Stimulated activated CD4-positive, alpha-beta T cell treated with anti-CD3 and anti-CD28 coated beads, Interleukin-4, amount 100 ng/mL, for 4 hours (primary cell): ENCODE measurements at places on chromosomes 16 and 17.

GRCh38 chr16:680967-681745 is 946 bp downstream of the STUB1 start:
- no peak for DNase-seq

DNA sequence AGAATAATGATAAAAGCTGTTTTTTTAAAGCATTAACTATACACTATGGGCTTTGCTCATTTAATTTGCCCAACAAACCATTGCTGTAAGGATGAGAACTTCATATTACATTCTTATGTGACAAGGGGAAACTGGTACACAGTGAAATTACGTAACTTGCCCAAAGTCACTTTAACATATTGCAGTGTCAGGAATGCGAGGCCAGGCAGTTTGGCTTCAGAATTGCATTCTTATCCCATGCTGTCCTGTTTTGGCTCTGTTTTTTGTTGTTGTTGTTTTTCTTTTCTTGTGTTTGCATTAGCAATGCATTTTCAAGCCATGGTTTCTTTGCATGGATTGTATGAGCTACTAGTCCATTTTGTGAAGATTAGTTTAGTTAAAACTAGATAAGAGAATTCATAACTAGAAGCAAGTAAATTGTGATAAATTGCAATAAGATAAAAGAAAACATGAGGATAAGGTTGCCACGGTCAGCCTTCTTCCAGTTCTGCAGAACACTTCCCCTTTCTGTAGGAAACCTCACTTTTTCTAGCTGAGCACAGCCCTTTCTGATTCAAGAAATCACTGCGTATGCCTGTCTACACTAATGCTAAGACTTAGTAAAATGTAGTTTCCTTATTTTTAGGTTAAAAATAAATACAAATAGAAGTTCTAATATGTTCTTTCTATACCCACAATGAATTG is 221.3 kb upstream of the KCNJ16 start:
- DNase-seq, result no peak

- DNase-seq, result no peak
These were observed 3.9 kb downstream of the SPATA20 start for GRCh38 chr17:50550661-50551432.

DNA sequence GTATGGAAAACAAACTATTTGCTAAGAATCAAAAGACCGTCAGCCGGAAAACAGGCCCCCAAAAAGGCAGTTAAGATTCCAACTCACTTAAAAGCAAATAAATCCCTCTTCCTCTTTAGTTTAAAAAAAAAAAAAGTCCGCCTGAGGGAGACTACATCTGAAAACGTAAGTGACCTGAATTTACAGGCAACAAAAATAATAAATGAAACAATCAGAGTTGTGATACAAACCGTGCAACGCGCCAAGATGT is 1.1 kb downstream of the KANSL1 start:
- no peak for DNase-seq

DNA sequence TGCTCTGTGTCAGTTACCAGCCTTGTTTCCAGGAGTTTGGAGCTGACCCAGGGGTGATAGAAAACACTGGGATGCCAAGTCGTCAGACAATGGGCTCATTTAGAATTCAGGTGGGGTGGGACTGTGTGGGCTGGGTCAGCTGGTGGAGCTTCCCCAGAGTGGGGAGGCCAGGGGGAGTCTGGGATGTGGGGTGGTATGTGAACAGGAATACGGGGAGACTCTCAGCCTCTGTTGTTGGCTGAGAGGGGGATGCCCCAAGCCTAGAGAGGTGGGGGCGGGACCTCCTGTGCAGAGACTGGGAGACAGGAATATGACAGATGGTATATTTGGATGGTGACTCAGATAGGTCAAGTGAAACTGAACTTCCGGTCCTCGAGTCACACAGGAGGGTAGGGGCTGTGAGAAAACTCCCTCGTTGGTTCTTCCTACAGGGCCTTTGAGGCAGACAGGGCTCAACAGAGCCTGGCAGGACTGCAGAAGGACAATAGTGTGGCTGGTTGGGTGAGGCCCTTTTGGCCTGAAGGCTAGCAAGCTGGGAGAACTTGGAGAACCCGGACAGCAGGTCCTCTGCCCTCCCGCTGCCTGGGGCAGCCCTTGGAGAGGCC is 23.7 kb downstream of the CDH1 start:
- peak; percentile 33 for DNase-seq

- no peak for DNase-seq
These were observed 36.1 kb upstream of the HELZ start for GRCh38 chr17:67281053-67281452.

- DNase-seq, result no peak
These were observed 32.7 kb downstream of the TLE7 start for GRCh38 chr16:71409011-71409775.

DNA sequence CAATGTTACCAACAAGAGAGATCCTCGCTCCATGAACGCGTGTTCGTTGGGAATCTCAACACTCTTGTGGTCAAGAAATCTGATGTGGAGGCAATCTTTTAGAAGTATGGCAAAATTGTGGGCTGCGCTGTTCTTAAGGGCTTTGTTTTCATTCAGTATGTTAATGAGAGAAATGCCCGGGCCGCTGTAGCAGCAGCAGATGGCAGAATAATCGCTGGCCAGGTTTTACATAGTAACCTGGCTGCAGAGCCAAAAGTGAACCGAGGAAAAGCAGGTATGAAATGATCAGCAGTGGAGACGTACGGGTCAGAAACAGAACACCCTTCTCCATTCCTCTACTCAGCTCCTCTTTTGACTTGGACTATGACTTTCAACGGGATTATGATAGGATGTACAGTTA is 13.3 kb downstream of the SOCS1 start:
- no peak for DNase-seq

GRCh38 chr17:58268774-58269556 is 11.8 kb downstream of the MPO start:
- DNase-seq, result no peak

DNA sequence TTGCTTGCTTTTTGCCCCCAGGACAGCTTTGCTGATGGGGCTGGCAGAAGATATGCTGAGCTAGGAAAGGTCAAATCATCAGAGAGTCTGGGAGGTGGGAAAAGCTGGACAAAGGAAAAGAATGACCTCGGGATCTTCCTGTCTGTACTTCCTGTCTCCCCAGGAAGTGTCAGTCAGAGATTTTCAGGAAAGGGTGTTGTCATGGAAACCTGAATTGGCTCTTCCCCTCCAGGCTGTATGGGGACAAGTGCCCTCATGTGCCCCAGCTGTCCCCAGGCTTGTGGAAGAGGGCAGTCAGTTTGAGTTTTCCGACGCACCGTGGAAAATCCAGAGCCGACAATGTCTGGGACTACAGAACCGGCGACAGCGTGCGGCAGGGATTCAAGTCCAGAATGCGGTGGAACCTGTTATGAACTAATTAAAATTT is 122.7 kb upstream of the ZFHX3 start:
- no peak for DNase-seq
